ENCODE measurements at places on chromosomes 1 and 21.

DNA sequence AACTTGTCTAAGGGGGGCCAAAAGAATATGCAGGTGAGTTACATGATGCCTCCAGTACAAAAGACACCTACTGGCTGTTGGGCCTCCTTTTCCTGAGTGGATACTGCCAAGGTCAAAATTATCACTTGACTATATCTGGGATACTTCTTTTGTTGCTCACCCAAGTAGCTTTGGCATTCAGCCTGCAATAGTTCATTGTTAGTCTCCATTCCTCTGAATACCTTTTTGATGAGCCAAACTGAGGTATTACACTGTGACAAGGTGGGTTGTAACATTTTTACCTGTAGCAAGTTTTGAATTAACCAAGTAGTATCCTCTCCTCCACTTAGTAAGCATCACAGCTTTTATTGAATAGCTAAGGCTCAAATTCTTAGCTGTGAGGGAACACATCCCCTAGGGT, 408.0 kb downstream of the LRRIQ3 start:
- DNase-seq = no peak

DNA sequence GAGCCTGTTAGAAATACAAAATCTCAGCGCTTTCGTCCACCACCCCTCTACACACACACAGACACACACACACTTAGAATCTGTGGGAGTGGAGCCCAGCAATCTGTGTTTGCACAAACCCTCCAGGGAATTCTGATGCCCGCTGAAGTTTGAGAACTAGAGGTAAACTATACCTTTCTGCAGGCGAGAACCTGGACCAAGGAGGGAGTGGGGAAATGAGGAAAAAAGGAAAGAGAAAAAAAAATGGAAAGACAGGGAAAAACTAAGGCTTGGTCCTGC, 468 bp upstream of the NIBAN1 start:
- DNase-seq = no peak

GRCh38 chr1:205676002-205676401, 4.3 kb downstream of the SLC45A3 start:
- no peak for DNase-seq

- DNase-seq = no peak
Measured at GRCh38 chr1:38152351-38153065, 105.9 kb upstream of the POU3F1 start.

- DNase-seq = peak; percentile 52
Measured at GRCh38 chr1:26862781-26863684, at the start of gene SFN. TSS of gene SFN (plus strand) at chr1:26863149. CDS start at chr1:26863213, 64 bp downstream.

- DNase-seq = no peak
Measured at GRCh38 chr1:53438427-53439336, 20.5 kb upstream of the DMRTB1 start.

DNA sequence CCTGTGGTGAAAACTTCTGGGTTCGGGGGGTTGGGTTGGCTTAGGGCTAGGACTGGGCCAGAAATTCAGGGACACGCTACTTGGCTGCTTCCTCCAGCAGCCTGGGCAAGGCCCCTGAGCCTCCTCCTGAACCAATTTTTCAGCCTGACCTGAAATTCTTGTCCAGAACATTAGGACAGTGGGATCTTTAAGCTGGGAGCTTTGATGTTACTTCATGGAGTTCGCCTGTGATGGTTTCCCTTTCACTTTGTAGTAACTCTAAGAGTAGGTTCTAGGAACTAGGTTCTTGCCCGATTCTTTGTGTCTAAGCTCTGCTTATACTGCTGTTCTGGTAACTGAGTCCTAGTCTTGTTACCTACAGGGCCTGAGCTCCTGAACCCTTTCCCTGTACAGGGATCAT, 75.3 kb downstream of the S1PR1 start:
- DNase-seq = no peak

- DNase-seq = no peak
Measured at GRCh38 chr21:43753439-43753799, 22.7 kb downstream of the CSTB start.

DNA sequence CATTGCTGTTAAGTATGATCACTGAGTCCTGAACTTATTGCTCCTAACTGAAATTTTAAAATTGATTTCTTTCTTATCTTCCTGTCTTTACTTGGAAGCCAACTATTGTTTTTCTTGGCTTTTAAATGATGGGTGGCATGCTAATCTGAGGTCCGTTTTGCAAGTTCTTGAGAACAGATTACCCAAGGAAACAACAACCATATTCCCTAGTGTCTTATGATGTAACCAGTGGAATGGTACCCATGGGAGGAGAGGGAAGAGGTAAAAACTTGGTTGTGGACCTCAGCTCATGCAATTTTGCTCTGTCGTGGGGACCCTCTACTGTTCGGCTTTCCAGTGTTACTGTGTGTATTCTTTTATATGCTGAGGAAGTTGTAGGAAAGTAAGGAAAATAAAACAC, 454.8 kb upstream of the ADAMTS5 start:
- no peak for DNase-seq

DNA sequence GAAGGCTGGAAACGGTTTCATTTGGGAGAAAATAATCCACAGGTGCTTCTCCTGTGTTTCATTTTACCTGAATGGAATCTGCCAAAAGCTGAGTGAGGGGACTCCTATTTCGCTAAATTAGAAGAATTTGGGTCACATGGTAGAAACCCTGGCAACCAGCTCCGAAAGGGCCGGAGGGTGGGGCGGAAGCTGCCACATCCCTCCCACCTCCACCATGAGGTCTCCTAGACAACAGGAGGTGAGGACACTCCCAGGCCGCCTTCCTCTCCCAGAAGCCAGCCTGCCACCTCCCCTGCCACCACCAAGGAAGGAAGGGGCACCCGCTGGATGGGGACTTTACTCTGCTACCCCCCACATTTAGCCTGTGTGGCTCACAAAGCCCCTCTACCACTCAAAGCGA, 199.9 kb upstream of the ZC3H12A start:
- DNase-seq = no peak

DNA sequence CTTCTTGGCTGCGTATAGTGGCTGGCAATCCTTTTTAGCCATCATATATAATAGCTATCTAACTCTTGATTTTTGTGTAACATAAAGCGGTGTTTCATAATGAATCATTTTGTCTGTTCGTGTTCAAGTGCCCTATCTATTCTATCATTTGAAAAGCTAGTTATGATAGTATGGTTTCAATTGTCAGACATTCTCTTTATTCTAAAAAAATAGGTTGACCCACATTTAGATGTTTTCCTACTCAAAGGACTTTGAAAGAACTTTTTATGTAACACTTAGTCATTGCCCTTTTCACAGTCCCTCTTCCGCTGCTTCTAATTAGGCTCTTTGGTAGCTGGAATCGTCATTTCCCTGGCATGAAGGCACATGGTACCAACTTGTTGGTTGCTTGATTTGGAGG, 272.2 kb upstream of the B3GALT2 start:
- DNase-seq = peak; percentile 17

GRCh38 chr1:201739080-201739479, 89.9 kb upstream of the IPO9 start:
- no peak for DNase-seq

DNA sequence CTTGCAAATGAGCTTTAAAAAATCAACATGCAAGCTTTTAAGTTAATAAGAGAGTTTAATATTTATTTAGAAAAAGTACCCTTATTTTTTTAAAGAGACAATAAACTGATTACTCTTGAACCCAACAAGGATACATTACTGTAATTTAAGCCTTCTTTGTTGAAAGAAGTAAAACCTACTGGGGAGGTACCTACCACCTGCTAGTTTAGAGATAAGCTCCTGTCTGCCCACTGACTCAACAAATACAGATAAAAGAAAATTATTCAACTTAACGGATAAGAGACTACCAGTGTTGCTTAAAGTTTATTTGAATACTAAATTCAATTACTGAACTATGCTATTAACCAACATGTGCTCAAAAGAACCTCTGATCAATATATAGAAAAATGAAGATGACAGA, 23.1 kb downstream of the USP24 start:
- no peak for DNase-seq

GRCh38 chr21:41919666-41920398, 34.0 kb downstream of the C2CD2 start:
- DNase-seq = no peak

DNA sequence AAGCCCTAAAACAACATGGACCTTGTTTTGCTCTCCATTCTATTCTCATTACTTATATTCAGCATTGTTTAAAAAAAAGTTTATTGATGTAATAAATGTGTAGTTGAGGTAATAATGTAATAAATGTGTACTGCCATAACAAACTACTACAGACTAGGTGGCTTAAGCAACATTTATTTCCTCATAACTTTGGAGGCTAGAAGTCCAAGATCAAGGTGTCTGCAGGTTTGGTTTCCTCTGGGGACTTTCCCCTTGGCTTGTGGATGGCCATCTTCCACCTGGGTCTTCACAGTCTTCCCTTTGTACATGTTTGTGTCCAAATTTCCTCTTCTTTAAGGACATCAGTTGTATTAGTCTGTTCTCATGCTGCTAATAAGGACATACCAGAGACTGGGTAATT, 93.1 kb downstream of the LMO4 start:
- DNase-seq = no peak

- DNase-seq = no peak
Measured at GRCh38 chr1:160109686-160110085, 5.9 kb upstream of the ATP1A2 start.

GRCh38 chr1:216830424-216831210, 107.4 kb upstream of the ESRRG start:
- no peak for DNase-seq

- DNase-seq = no peak
Measured at GRCh38 chr1:74470936-74471335, 41.5 kb downstream of the LRRC53 start.

DNA sequence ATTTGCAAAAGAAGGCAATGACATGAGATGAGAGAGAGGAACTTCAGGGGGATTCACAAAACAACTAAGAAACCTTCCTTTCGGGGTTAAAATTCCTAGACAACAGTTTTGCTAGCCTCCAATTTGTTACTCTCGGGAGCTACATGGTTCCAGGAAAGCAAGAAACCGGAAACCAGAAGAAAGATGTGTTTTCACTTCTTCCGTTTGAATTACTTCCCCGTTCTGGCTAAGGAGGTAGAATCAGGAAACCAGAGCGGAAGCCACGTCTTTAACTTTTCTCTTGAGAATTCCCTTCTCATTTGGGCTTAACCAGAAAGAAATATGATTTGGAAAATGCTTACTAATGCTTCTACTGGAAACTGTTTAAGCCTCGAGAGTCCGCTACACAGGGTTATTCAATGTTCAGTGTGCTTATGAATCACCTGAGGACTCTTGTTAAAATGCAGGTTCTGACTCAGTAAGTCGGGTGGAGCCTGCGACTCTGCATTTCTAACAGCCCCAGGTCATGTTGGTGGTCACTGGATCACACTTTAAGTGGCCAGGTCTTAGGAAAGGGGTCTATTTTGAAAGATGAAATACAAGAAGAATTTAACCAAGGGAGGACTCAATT, 43.5 kb upstream of the MCOLN3 start:
- peak; percentile 7 for DNase-seq

GRCh38 chr1:99544328-99544727, 101.6 kb upstream of the PALMD start:
- DNase-seq = no peak

All from activated CD4-positive, alpha-beta T cell treated with anti-CD3 and anti-CD28 coated beads for 4 hours (primary cell).